ENCODE measurements at places on chromosomes 7 and 10.

DNA sequence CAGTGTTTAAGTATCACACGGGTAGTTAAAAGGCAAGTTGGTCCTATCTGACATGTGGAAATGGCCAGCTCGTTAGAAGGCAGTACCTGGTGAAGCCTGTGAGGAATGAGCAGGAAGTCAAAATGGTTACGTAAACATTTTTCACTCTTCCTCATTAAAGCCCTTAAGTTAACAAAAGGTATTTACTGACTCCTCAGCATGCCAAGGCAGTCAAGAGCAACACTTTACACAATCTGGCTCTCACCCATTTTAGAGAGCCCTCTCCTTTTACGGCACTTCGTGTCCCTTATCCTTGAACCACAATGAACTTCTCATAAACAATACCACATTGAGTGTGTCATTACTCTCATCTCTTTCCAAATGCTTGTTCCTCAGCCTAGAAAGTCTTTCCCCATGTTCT, 11.0 kb upstream of the RSBN1L start:
- peak; percentile 27 for DNase-seq

GRCh38 chr7:80263333-80263732, 128.7 kb downstream of the GNAI1 start:
- no peak for DNase-seq

- DNase-seq, result no peak
These were observed 11.1 kb downstream of the CHST3 start for GRCh38 chr10:71975087-71975870.

- DNase-seq, result no peak
These were observed 193.5 kb upstream of the GPR26 start for GRCh38 chr10:123472606-123473005.

GRCh38 chr7:73342645-73343044, 14.7 kb downstream of the FKBP6 start:
- peak; percentile 73 for DNase-seq

DNA sequence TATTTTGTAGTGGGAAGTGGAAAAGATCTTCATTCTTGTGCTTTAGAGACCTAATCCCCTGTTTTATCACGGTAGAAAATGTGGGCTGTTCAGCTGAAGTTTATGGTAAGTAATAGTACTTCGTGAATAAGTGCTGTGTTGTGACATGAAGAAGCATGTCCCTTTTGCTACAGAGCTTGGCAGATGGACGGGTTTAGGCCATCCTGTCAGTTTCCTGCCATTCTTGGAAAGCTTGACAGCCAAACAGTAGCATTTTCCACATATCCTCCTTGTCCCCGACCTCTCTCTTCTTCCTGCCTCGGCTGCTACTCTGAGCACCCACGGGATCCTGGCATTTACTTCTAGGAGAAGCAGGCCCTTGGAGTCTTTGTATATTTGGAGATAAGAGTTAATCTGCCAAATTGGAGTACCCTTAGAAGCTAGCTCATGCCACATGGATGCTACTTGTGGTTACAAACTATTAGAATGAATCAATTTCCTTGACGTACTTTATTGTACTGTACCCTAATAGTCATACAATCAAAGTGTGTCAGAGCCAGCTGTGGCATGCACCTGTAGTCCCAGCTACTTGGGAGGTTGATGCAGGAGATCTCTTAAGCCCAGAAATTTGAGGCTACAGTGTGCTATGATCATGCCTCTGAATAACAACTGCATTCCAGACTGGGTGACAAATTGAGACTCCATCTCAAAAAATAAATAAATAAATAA, 39.2 kb downstream of the PNLIPRP3 start:
- DNase-seq, result no peak

DNA sequence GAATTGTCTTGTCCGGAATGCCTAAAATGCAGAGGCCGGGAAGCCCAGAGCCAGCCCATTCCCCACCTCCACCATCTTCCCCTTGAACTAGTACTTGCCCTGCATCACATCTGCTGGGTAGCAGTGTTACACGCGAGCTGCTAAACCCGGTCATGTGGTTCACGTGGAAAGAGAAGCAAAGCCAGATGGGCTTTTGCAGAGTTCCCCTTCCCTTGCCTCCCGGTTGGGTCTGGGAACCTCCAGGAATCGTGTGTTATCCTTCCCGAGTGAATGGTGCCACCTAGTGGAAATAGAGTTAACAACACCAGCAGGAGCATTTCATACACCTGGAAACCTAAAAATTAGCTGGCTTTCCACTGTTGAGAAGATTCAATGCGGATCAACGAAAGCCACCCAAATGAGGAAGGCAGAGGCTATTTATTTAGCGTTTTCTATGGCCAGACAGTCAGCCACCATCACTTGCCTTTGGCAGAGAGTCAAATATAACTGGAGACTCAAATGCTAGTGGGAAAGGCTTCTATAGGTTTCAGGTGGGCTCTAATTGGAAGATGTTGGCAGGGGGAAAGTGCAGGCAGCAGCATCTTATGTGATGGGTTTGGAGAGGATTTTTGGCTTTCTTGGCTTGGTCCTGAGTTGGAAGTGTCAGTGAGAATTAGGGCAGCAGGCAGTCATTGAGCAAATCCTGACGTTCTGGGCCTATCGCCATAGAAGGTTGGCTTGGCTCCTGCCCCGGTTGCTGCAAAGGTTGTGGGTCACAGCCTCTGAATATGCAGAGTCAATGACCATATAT, 12.9 kb upstream of the DENND2A start:
- peak; percentile 61 for DNase-seq

DNA sequence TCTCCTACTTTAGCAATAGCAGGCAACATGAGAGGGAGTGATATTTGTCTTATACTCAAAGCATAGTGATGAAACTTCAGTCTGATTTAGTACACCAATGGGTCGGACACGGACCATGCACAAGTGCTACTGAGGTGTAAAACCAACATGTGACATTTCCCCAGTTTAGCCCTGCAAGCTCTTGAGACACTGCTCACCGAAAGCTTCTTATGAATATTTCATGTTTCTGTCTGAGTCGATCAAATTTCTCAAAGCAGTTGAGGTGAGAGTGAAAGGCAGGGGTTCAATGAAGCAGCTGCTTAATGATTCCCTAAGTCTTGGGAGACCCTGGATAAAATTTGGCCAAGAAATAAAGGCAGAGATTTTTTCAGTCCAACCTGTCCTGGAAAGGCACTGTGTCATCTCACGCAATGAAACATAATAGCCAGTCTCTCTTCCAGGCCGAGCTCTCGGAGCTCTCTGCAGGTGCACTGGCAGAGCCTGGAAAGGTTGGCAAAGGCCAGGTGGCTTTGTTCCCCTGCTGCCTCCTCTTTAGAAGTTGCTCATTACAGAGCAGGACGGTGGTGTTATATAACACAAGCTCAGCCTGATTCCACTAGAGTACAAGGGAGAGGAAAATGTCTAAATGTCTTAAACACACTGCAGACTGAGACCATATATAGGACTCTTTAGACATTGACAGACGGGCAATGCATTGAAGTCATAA, 33.9 kb upstream of the XPNPEP1 start:
- no peak for DNase-seq

DNA sequence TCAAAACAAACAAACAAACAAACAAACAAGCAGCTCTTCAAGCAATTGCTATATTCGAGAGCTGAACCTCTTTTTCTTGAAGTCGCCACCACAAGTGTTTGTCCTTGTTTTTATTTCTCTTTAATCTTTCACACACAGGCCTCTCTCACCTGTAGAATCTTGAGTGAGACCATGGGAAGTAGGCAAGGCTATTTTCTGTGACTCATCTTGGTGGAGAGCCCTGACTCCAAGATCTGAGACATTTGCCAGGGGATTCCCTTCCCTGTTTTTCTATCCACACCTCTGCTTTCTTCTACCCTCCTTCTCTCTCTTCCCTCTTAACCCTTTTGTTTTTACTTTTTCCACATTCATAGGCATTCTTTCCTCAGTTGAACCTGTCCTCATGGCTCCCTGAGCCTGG, 8.0 kb upstream of the TAS2R60 start:
- no peak for DNase-seq

DNA sequence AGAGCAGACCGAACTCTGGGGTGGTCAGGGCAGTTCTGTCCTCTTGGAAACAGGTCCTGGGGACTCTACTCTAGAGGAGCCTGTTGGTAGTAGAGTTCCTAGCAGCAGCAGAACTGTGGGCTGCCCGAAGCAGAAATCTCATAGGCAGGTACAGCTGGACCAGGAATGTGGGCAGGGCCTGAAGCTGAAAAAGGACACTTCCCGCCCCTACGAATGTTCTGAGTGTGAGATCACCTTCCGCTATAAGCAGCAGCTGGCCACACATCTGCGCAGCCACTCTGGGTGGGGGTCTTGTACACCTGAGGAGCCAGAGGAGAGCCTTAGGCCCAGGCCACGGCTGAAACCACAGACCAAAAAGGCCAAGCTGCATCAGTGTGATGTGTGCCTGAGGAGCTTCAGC, 8.3 kb upstream of the ZNF783 start:
- DNase-seq, result no peak

DNA sequence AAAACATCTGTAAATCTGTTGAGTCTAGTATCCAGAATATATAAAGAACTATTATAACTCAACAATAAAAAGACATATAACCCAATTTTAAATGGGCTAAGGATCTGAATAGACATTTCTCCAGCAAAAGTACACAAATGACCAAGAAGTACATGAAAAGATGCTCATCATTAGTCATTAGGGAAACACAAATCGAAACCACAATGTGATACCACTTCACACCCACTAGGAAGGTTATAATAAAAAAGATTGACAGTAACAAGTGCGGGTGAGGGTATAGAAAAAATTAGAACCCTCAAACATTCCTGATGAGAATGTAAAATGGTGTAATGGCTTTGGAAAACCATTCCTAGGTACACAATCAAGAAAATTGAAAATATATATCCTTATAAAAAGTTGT, 4.1 kb downstream of the XPNPEP1 start:
- no peak for DNase-seq

DNA sequence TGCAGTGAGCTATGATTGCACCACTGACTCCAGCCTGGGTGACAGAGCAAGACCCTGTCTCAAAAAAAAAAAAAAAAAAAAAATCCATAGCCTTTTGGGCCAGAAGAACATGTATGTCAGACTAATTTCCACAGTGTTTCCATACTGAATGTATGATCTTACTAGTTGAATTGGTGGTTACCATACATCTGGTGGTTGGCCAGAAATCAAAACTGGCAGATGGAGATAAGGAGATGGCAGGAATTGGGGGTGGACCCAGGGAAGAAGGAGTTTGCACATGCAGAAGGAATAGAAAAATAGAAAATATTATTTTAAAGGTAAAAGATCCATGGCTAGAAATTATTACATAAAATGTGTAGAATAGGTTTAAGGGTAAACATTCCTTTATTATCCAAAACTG, 3.7 kb upstream of the ATOH7 start:
- no peak for DNase-seq

- no peak for DNase-seq
These were observed 233.3 kb downstream of the SLC25A13 start for GRCh38 chr7:96088579-96088978.

DNA sequence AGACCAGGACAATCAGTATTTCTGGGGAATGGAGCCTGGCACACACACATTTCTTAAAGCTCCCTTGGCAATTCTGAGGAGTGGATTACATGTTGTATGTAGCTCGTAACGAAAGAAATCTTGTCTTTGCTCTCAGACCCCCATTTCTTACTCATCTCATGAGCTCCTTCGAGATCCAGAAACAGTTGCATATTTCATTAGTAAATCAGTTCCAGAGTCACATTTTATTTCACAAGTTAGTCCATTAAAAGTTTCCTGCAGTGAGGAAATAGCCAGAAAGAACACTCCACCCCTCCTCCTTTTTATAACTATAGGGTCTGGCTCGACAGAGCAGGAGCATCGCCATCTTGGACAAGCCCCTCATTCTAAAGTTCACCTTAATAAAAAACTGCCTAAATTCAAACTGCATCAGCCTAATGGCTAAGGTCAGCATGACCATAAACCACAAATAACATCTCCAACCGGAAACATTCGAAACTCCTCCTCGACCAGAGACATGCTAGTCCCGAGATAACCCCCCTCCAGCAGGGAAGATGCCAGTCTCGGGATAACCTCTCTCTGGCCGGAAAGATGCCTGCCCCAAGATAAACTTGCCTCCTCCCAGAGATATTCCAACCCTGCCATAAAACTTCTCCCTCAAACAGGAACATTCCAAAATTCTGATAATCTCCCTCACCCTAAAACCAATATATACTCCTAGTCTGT, 7.4 kb downstream of the EGFR start:
- DNase-seq, result no peak

GRCh38 chr7:22361320-22361719, 4.4 kb upstream of the RAPGEF5 start:
- DNase-seq, result no peak

- no peak for DNase-seq
These were observed 12.7 kb downstream of the SLIT1 start for GRCh38 chr10:97173036-97173435.

- DNase-seq, result no peak
These were observed 45.5 kb upstream of the CCDC3 start for GRCh38 chr10:13046851-13047528.

- no peak for DNase-seq
These were observed 799.6 kb downstream of the GRM8 start for GRCh38 chr7:126453104-126453503.

- DNase-seq, result no peak
These were observed 57.7 kb downstream of the PTPRE start for GRCh38 chr10:127964621-127965020.

DNA sequence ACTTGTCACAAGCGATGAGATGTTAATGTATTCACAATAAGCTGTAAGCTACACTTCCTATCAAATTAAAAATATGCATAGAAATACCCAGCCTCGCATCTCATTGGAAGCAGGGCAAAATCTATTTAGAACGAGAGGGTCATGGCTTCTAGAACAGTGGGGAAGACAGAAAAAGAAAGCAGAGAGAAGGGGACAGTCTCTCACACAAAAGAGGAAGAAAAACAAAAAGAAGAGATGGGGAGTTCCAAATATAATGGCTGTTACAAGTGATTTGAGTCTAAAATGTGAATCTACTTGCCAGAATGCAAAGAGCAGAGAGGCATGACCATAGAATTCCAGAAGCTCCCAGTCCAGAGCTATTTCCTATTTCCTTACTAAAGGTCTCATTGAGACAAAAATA, 13.8 kb downstream of the LRRN3 start:
- DNase-seq, result no peak

DNA sequence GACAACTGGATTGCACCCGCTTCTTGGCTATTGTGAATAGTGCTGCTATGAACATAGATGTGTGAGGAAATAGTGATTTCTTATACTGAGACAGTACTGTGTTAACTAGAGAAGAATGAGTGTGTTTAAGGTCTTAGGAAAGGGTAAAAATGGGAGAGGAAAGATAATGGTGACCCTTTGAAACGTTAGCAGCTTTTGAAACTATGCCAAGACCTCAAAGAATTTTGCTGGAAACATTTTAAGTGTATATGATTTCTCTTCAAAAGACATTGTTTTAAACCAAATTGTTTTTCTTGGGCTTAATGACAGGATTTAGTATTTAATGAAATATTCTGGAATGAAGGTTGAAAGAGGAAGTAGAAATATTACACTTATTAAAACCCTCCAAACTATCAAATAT, 100.8 kb upstream of the ARHGAP21 start:
- DNase-seq, result no peak

- peak; percentile 24 for DNase-seq
These were observed 41.8 kb upstream of the LRRC18 start for GRCh38 chr10:48981310-48981907.

DNA sequence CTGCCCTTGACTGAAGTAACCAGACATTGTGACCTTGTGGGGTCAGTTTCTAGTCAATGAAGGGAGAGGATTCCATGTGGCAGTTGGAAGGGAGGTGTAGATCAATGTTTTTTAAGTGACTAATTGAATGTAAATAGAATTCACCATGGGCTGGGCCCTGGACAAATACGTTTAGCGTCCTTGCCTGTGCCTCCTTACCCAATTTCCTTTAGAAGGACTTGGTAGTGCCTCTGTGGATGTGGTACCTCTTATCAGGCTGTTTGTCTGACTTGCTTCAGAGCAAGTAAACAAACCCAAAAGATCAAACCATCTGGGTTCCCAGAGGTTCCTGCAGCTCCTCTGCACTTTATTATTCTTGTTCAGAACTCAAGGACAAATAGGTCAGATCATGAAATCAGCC, 4.3 kb upstream of the KAT6B start:
- peak; percentile 91 for DNase-seq
